NCI-H1694 (cell line): ENCODE measurements at places on chromosomes 1 and 21.

DNA sequence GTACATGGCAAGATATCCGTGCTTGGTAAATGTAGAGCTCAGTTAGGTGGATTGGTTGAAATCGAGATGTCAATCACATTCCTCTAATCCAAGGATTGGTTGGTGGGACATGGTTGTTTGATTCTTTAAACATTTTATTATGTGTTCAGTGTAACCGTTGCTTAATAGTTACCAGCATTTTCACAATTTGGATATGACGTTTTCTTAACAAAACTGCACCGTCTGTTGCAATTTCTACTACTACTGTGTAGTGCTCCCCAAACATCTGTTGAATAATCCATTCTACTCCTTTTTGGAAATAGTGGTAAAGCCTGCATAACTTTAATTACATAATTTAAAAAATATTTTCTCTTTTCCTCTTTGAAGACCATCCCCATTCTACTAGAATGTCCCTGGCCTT lies 16.3 kb downstream of the OR2B11 start:
- DNase-seq: no peak

DNA sequence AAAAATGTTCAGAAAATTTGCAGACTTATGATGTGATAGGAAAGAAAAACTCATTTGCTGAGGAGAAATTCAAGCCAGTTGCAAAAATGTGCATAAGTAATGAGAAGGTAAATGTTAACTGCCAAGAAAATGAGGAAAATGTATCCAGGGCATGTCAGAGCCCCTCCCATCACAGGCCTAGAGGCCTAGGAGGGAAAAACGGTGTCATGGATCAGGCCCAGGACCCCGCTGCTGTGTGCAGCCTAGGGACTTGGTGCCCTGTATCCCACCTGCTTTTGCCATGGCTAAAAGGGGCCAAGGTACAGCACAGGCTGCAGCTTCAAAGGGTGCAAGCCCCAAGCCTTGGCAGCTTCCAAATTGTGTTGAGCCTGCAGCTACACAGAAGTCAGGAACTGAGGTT lies 214.0 kb upstream of the ADGRL4 start:
- DNase-seq: no peak

DNA sequence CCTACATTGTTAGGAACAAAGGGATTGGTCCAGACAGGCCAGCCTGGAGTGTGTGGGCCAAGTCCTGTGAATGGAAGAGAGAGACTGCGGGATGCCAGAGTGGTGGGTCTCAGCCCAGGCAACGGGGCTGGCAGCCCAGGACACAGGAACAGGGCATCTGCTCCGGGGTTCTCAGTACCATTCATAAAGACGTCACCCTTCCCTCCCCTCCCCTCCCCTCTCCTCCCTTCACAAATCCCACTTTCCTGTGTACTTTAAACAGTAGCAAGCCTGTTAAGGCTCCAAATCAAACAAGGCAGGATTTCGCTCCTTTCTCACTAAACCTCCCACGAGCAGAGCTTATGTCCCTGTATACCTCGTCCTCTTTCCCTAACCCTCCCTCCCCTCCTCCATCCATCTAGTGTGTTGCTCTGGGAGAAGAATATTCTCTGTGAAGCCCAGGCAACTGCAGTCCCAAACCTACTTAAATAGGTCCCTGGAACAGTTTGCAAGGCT lies 4.2 kb upstream of the PLXNA2 start:
- DNase-seq: no peak

- peak; percentile 17 for DNase-seq
Measured at GRCh38 chr1:97820470-97821188, 100.2 kb downstream of the DPYD start.

DNA sequence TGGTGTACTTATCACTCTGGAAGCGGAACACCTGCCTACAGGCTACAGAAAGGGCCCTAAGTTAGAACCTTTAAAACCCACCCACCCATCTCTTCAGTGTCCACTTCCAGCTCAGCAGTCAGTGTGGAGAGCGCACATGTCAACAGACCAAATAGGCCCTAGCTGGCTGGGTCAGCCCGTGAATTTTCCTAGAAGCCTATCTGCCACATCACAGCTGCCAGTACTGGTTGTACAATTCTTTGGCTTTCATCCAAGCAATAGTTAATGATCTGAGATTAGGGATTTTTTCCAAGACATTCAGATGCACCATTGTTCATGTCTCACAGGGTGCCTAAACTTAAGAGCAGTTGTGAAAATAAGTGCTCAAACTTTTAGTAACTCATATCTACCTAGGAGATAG lies 197.1 kb downstream of the KCNK2 start:
- no peak for DNase-seq

DNA sequence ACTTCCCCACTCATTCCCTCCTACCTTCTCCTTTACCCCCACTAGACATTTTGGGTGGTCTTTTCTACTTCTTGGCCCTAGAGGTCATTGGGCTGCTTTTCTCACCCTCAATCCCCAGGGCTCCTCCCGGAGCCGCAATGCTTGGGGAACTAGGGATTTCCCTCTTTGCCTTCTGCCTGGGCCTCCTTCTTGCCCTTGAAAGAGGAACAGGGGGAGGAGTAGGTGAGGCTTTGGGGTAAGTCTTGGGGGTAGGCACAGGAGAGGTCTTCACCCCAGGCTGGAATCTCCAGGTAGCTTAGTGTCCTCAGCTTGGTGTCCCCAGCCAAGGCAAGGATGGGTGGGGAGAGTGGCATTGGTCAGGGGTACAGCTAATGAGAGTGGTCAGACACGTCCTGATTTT lies 56.2 kb upstream of the EPS8L3 start:
- DNase-seq: no peak

- peak; percentile 25 for DNase-seq
Measured at GRCh38 chr1:40848530-40849189, 13.5 kb downstream of the CITED4 start.

DNA sequence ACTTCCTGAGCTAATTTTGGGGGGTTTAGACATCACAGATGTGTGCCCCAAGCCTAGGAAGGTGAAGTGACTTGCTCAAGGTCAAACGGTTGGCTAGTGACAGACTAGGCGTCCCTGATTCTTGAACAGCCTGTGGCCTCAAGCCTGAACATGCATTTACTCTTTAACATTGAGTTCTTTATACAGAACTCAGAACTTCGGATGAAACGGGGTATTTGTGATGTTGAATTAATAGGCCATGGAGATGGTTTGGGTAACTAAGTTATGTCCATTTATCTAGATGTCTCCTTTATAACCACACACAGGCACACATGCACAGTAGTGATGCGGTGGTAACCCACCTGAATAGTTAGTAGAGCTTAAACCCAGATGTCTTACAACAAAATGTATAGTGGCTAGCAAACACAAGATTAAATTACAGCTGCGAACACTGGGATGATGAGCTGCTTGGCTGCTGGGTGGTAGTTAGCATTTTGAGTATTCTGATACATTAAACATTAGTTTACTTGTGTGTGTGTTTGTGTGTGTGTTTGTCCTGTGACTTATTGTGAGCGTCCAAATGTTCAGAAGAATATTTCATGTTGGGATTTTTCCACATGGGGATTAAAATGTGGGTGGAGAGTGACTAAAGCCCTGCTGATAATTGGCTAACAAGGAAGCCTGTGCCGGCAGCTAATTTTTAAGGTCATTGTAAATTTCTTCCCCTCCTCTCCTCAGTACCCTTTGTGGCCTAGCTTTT lies 2.3 kb downstream of the ATP1A1 start:
- no peak for DNase-seq

DNA sequence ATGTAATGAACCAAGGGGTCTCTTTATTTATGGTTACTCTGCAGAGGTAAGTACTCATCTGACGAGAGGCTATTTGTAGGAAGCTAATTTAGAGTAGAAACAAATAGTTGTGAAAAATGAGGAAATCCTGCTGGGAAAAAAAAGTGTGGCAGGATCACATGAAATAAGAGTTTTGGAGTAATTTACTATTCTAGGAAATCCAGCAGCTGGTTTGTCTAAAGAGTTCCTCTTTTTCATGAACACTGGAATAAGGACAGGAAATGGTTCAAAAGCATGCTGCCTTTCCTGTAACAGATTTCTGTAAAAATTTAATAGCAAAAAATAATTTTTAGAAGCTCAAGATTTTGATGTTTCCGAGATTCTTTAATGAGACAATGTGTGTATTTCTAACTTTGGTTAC lies 177.3 kb downstream of the CHRM3 start:
- no peak for DNase-seq

DNA sequence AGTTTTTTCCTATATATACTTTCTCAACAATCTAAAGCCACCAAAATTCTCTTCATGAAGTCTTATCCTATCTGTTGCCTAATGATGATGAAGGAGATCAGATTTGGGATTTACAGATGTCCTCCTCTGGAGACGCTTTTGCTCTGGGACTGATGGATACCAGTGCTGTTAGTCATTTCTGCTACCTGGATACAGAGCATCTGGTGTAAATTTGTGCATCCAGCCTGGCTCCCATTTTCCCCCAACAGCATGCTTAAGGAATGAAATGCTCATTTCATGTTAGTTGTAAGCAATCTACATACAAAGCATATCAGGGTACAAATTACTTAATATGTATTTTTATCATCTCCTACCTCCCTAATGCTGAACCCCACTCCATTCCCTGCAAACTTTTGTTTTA lies 57.7 kb downstream of the HNRNPR start:
- DNase-seq: no peak

DNA sequence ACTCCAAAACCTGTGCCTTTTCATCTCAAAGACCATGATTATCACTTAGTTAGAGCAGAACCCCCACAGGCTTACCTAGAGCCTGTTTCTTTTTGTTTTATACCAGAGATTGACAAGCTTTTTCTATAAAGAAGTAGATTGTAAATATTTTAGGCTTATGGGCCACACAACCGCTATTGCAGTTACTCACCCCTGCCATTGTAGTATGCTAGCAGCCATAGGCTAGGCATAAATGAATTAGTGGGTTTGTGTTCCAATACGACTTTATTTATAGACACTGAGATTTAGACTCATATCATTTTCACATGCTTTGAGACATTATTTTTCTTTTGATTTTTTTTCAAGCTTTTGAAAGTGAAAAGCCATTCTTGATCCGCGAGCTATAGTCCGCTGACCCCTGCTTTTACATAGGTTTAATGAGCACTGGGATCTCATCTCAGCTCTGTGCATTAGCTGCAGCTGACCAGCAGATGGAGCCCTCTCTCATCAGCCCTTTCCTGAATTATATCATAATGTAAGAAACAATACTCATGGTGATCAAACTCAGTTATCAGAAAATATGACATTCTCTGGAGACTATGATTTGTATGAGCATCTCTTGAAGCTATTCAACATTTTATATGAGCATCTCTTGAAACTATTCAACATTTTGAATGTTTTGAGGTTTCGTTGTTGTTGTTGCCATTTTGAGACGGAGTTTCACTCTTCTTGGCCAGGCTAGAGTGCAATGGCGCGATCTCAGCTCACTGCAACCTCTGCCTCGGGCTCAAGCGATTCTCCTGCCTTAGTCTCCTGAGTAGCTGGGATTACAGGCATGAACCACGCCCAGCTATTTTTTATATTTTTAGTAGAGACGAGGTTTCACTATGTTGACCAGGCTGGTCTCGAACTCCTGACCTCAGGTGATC lies 111.9 kb upstream of the L1TD1 start:
- DNase-seq: peak; percentile 36

DNA sequence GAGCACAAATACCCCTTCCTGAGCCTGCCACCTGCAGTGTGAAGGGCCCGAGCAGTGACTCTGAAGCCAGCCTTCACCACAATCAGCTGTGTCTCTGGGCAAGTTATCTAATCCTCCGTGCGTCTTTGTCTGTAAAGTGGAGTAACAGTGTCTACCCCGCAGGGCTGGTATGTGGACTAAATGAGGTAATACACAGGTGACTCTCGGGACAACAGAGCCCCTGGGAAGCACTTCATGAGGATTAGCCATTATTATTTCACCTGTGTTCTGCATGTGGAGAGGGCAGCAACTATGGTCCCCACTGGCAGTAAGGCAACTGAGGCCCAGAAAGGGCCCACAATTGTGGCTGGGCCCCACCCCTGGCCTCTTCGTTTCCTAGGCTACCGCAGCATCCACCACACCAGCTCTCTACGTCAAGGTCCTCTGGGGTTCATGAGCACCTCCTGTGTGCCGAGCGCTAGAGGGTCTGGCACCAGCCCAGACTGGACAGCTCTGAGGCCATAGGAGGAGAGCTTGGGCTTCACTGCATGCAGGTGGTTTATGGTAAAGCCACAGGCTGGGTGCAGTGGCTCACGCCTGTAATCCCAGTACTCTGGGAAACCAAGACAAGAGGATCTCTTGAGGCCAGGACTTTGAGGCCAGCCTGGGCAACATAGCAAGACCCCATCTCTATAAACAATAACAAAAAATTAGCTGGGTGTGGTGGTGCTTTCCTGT lies 41.3 kb upstream of the LRP8 start:
- no peak for DNase-seq

DNA sequence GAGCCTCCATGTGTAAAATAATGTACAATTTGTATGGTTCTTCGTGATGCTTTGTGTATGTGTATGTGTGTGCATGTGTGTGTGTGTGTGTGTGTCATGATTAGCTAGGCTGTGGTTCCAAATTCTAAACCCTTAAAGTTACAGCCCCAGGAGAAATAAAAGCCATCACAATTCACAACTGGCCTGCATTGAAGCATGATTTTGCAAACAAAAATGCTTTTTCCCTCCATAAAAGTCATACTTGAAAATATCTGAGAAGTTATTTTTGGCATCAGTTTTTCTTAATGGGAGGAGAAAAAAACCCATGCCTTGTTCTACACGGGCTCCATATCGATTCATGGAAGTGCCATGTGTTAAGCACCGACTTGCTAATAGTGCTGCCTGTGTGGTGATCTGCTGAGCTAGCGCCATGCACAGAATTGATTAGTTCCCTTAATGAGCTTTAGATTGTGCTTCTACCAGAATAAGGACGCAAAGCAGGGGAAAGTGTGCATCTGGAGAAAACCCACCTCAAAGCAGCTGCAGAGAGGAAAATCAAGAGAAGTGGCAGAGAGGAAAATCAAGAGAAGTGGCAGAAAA lies 207.3 kb downstream of the DSCAM start:
- peak; percentile 12 for DNase-seq

GRCh38 chr1:219659684-219660083 lies 46.8 kb upstream of the ZC3H11B start:
- DNase-seq: no peak

DNA sequence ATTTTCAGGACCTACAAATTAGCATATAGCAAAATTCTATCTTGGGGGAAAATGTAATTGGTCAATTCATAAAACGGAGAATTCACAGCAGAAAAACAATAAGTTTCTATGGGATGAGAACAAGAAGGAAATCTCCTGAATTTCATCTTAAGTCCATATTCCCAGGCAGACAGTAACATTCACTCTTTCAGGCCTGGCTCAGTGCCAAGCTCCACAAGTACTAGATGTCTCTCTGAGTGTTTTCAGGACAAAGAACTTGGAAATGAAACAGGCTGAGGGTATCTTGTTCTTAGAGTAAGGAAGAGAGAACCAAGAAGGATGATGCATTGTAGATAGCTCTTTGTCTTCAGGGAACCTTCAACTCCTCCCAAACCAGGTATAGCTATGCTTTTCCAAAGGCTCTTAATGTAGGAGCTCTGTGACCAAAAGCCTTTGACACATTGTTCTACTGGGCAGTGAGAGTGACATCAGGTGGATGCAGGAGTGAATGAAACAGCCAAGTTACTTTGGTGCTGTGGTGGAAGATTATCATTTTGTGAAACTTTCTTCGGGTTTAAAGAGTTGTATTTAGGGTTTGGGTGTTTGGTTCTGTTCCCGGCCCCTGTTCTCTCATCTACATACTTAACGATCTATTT lies 298.3 kb downstream of the GPATCH2 start:
- DNase-seq: no peak
